Motor neuron (in vitro differentiated cells): ENCODE measurements at places on chromosomes 1 and 21.

- no peak for ATAC-seq
These were observed 145.4 kb downstream of the GALNT2 start for GRCh38 chr1:230212405-230212936.

GRCh38 chr1:14362331-14362730, 236.2 kb upstream of the KAZN start:
- no peak for ATAC-seq

- ATAC-seq = no peak
These were observed 395.3 kb upstream of the RUNX1 start for GRCh38 chr21:35444391-35444790.

- no peak for ATAC-seq
These were observed 280.1 kb downstream of the NPHP4 start for GRCh38 chr1:5711956-5712645.

DNA sequence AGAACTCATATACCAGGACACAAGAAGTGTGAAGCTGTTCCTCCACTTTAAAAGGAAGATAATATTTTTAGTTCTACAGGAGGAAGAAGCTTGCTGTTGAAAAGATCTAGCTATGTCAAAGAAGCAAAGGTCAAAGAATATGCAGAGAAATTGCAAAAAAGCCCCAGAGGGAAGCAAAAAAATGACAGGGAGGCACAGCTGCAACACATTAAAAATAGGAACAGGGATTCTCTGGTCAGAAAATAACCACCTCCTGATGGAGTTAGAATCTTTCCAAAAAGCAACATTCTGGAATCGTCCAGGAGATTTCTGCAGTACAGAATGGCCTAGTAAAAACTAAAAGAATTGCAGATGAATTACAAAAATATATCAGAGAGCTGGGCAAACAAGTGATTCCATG, 238.9 kb upstream of the PRMT6 start:
- no peak for ATAC-seq

GRCh38 chr1:183925947-183926346, 111.6 kb downstream of the COLGALT2 start:
- ATAC-seq = no peak

DNA sequence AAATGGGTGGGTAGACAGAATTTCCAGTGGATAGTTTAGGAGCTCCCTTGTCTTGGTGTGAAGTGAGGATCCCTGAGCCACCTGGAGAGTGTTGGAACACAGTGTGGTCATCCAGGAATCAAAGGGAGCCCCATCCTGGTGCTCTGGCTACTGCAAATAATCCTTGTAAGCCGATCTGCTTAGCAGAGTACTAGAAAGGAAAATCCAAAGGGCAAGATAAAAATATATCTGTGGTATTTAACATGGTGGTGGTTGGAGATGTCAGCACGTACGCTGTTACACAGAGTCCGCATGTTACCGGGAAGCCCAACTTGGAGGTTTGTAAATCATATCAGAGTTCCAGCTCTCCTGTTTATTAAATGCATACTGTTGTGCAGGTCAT, 39.0 kb downstream of the VANGL1 start:
- ATAC-seq = no peak

- ATAC-seq = peak; percentile 38
These were observed 4.9 kb downstream of the SH3BGRL3 start for GRCh38 chr1:26284597-26285347.

DNA sequence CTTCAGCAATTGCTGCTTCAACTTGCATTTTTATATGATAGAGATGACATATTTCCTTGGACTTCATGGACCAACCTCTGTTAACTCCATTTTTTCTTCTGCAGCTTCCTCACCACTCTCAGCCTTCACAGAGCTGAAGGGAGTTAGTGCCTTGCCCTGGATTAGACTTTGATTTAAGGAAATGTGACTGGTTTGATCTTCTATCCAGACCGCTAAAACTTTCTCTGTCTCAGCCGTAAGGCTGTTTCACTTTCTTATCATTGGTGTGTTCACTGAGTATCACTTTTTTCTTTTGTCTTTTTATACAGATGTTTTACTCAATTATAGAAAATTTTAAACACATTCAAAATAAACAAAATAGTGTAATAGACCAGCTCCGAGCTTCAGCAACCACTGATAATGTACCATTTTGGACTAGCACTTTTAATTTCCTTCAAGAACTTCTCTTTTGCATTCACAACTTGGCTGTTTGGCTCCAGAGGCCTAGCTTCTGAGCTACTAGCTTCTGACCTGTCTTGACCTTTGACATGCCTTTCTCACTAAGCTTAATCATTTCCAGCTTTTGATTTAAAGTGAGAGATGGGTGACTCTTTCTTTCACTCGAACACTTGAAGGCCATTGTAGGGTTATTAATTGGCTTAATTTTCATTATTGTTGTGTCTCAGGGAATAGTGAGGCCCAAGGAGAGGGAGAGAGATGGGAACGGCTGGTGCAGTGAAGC, 9.3 kb downstream of the NEK7 start:
- ATAC-seq = no peak

- ATAC-seq = no peak
These were observed 1.7 kb downstream of the CFAP410 start for GRCh38 chr21:44337449-44337848.

DNA sequence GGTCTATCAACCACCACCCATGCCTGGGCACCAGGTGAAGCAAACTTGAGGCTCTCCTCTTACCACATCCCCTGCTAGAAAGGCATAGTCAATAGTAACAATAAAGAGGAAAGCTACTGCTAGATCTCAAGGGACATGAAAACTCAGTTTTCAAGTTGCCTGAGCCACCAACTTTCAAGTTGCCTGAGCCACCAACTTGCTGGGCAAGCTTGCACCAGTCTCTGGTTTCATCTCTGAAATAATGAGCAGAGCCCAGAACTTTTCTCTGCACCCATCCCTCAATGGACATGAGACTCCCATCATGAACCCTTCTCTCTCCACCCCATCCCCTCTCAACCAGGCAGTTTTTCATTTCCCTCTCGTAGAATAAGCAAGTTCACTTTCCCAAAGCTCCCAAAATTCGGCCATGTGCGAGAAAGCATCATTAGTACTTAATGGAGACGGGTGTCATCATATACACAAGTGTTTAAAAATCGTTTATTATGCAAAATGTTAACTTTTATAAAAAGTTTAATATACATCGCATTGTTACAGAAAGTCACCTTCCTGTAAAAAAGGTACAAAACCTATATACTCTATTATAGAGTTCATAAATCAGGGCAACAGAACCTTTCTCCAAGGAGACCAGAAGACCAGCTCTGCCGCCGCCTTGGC, 1.7 kb downstream of the ID3 start:
- ATAC-seq = no peak

GRCh38 chr1:220239213-220239612, 33.0 kb downstream of the RAB3GAP2 start:
- ATAC-seq = no peak

GRCh38 chr1:197312163-197312562, 44.1 kb downstream of the CRB1 start:
- peak; percentile 77 for ATAC-seq

- ATAC-seq = no peak
These were observed 35.4 kb upstream of the AGPAT3 start for GRCh38 chr21:43829575-43830119.

GRCh38 chr1:53704304-53704703, 34.7 kb downstream of the GLIS1 start:
- ATAC-seq = no peak

DNA sequence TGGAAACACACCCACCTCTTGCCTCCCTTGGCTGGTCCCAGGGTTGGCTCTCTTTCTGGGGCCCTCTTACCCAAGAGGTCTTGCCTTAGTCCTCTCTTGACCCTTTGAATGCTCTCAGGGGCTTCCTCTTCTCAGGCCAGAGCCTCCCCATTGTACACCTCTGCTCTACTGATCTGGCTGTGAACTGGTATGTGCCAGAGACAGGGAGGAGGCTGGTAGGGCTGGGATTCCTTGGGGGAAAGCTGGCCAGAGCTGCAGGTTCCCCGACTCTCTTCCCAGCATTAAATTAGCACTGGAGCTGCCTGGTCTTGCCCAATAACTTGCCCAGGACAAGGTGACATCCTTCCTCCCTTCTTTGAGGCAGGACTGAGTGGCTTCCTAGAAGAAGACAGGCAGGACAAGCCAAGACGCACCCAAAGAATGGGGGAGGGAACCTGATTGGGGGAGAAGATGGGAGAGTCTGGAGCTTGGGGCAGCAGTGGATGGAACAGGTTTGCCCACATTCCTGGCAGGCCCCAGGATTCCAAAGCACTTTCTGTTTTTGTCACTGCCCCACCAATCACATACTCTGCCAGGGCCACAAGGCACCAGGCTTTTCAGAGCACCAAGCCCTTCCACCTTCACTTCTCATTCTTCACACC, 37.2 kb upstream of the CITED4 start:
- ATAC-seq = no peak

DNA sequence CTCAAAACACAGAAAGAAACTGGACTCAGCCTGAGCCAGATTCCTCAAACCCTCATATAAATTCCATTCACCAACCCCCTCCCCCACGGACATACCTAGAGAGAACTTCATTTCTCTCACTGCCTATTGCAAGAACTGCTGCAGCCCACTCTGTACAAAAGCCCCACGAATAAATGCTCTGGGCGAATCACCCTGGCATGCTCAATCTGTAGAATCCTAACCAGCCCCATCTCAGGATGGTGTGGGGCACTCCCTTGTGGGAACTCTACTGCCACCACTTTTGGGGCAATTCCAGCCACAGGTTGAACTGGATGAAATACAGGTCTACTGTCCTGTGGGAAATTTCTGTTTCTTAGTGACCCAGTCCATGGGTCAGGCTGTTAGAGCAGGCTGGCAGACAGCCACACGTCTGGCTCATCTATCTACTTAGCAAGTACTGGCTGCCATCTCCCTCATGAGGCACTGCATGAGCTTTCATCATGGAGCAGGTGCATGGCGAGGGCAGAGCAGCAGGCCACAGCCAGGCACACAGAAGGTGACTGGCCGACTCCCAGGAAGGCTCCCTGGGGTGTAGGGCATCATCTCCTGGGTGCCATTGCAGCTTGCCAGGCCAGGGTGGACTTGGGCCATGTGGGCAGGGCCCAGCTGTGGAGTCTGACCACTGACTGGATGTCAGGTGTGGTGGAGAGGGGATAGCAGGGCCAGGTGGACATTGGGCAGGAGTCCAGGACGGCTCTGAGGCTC, 1.6 kb upstream of the C1orf35 start:
- ATAC-seq = no peak

GRCh38 chr1:32020339-32020738, 6.7 kb downstream of the KHDRBS1 start:
- peak; percentile 31 for ATAC-seq

DNA sequence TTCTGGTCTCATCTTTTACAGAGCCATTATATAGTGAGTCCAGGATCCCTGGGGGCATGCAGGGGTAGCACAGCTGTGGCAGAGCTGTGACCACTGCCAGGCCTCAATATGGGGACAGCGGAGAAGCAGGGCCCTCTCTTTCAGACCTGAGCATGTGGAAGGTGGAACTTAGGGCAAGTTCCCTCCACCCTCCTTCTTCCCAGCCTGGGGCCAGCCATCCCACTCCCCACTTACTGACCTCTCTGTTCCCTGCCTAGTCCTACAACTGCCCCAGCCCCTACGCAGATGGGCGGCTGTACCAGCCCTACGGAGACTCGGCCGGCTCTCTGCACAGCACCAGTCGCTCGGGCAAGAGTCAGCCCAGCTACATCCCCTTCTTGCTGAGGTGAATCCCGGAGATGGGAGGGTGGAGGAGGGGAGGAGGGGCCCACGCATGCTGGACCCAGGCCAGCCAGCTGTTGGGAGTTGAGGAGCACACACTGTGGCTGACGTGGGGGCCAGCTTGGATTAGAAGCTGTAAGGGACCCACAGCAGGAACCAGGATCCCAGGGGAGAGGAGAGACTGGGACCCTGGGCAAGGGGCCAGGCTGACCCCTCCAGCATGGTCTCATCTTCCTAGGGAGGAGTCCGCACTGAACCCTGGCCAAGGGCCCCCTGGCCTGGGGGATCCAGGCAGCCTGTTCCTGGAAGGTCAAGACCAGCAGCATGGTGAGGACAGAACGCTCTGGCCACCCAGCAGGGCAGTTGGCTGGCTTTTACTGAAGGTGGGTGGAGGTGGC, 10.7 kb downstream of the PSRC1 start:
- no peak for ATAC-seq

DNA sequence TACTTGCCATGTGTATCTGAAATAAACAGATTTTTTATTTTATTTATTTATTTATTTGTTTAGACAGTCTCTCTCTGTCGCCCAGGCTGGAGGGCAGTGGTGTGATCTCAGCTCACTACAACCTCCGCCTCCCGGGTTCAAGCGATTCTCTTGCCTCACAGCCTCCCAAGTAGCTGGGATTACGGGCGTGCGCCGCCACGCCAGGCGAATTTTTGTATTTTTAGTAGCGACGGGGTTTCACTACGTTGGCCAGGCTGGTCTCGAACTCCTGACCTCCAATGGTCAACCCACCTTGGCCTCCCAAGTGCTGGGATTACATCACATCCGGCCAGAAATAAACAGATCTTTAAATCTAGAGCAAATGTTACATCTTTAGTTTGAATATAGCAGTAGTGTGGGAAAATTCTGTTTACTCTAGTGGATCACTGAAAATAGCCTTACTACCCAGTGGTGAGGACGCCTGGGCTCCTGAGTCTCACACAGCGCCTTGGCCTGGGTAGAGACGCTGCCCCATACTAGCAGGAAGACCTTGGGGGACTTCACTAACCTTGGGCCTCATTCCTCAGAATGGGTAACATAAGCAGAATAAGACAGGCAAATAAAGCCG, 709 bp downstream of the GART start:
- no peak for ATAC-seq

DNA sequence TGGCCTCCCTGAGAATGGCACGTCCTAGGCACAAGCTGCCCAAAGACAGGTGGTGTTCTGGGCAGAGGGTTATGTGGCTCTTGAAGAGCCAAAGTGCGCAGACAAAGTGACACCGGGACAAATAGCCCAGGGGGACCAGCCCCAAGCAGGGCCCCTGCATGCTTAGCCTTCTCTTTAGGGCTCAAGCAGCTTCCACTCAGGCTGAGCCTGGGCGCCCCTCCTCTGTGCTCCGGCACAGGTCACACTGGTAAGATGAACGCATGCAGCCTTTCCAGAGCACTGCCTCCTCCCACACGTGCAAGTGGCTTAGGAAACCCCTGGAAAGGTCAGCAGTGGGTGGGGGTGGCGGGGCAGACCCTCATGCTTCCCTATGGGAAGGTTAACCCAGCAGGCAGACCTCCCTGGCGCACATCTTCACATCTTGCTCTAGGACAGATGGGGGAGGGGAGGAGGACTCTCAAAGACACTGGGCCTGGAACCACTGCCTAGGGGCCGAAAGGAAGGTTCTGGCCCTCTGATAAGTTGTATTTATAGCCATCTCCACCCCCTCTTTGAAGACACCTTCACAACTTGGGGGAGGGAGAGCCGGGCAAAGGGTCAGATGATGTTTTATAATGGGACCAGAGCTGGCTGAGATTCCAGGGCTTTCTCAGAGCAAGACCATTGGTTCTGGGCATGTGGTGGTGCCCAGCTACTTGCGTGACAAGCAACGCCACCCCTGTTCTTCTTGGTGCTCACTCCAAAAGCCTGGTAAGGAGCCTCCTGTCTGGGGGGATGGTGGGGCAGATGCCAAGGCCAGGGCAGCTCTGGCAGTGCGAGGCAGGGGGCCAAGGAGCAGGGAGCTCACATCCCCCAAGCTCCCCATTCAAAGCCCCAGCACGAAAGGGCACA, 5.5 kb downstream of the KLHL21 start:
- no peak for ATAC-seq
